ENCODE measurements at places on chromosomes 1 and 21.

GRCh38 chr1:84869720-84870119, 23.3 kb downstream of the LPAR3 start:
- DNase-seq = no peak

DNA sequence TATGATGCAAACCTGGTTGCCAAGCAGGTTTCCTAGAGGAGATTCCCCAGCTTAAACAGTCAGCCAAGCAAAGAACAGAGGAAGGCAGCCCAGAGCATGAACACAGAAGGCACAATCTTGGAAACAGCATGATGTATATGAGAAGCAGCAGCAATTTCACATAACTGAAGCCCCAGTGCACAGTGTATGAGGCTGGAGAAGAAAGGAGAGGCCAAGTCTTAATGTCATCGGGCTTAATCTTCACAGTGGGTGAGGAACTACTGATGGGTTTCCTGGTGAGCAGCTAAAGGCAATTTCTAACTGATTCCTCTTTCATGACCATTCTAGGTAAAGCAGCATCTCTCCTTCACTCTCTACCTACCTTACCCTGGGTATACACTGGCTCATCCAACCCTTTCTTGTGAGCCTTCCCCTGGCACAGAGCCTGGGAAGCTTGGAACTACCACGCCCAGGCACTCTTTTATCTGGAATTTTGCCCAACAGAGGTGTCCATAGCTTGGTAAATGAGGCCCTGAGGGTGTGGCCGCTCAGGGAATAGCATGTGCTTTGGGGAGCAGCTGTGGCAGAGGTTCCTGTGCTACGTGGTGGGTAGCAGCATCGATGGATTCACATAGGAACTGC, 22.0 kb downstream of the FYB2 start:
- no peak for DNase-seq

DNA sequence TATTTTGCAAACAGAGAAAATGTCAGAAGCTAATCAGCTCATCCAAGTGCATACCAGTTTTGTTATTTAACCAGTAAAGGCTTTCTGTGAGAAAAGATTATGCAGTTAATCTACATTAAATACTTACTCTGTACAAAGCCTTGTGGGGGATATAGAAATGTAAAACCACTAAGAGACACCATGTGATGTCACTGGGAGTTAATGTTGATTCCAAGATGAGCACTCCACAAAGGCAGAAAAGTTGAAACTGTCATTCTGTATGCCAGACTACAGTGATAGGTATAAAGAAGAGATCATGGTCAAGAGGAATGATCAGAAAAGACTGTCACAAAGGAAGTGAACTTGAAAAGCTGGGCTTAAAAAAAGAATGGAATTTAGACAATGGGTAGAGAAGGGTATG, 100.3 kb upstream of the SGIP1 start:
- DNase-seq = no peak

DNA sequence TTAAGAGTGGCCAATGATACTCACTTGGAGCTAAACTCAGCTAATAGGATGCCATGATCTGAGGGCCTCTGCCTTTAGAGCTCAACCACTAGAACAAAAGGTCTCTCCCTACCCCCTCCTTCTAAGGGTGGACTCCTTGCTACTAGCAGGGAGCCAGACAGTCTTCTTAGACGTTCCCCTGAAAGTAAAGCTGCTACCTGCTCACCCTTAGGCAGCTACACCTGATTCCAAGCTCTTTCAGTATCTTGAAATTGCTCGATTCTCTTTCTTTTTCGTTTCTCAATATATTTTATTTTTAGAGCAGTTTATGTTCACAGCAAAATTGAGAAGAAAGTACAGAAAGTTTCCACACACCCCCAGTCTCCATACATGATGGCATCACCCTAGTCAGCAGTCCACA, 112.6 kb upstream of the KCNJ15 start:
- DNase-seq = no peak

DNA sequence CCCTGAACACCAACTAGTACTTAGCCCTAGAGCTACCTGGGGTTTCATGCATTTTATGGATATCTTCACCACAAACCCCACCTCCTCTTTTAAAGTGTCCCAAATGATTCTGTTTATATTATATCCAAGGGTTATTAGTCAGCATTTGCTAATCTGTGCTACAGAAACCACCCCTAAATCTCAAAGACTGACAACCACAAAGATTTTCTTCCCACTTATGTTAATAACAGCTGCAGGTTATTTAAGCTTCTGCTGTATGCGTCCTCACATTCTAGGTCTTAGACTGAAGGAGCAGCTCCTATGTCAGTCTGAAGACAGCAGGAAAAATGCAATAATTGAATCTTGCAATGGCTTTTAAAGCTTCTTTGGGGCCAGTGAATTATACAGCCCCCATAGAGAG, 11.2 kb upstream of the PHC2 start:
- DNase-seq = no peak
